ENCODE measurements at places on chromosomes 3 and 15.

DNA sequence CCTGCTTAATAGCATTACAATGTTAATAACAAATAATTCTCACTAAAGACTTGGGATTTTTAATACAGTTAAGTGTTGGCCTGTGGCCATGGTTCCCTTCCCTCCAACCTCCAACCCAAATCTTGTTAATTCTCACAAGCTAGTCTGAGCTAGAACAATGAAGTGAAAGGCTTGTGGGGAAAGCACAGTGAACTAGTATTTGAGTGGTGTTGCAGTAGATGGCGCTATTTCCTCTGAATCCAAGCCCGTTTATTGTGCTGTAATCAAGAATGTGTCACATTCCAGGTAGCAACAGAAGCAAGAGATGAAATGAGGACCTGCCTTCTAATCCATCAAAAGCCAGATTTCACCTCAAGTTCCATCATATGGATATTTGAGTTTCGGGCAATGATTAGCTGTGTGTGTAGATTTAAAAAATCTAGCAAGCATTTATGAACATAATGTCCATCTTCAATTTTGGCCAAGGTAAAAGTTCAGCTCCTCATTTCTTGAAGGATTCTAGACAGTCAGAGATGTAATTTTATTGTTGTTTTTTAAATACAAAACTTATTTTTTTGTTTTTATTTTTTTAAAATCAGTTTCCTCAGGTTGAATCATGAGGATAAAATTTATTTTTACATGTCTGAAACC is 160.7 kb downstream of the SQOR start:
- no peak for DNase-seq

GRCh38 chr15:65184305-65184867 is 756 bp downstream of the CLPX start:
- DNase-seq = peak; percentile 68

DNA sequence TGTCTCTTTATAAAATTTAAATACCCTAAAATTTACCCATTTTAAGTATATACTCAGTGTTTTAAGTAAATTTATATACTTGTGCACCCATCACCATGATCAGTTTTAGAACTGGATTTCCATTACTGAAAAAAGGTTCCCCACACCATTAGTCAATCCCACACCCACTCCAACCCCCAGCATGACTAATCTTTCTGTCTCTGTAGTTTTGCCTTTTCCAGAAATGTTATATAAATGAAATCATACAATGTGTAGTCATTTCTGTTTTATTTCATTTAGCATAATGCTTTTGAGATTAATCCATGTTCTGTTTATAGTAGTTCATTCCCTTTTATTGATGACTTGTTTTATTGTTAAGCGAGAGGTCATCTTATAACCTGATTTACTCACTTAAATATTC is 66.1 kb upstream of the LIMD1 start:
- DNase-seq = no peak

GRCh38 chr3:155292133-155292532 is 1.4 kb downstream of the STRIT1 start:
- DNase-seq = no peak

DNA sequence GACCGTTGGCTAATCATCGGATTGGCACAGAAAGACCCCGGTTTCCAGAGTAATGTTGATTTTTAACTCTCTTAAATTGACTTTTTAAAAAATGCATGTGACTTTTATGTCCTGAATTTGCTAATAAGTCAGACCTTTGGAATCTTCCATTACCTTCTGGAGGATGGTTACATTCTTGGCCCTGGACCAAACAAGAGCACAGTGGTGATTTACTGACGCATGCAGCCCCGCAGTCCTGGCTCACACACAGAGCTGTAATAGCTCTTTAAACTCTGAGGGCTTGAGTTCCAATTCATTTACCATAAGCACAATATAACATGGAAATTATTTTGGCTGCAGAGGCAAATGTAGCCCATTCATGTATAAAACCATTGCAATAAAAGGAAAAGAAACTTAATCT is 25.1 kb downstream of the SOX14 start:
- no peak for DNase-seq

DNA sequence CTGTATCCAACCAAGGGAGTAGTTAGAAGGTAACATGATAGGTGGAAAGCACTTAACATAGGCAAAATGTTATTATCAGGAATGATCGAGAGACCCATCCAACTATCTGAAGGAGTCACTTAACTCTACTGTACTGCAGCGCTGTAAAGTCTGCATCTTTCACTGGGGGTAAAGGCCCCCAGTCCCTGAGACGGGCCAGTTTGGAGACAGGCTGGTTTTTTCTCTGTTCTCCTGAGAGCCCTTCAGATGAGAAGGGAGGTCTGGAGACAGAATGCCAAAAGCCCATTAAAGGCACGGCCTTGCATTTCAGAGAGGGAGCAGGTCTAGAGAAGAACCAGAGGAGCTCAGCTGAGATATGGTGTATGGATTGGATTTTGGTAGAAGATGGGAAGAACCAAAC is 71.3 kb upstream of the CGNL1 start:
- no peak for DNase-seq

- no peak for DNase-seq
Observed at GRCh38 chr15:70314018-70314354, 216.3 kb upstream of the TLE3 start.
